ENCODE measurements at places on chromosomes 2 and 18.

DNA sequence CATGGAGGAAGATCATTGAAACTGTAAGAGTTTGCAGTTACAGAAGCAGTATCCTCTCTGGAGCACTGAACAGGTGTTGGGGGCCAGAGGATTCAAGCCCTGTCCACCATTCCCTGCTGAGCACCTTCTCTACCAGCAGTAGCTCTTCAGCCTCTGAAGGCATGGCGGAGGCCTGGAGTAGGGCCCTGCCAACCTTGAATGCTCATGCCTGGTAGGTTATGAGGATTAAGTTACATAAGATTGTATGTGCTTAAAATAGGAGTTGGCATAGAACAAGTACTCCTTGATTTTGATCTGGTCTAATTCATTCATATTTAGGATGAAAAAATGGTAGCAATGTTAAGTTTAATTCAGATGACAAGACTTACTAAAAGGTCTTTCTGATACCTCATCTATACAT lies 40.2 kb downstream of the FMNL2 start:
- DNase-seq, result no peak

- DNase-seq, result no peak
These were observed 1.3 kb downstream of the HSPD1 start for GRCh38 chr2:197498235-197498936.

DNA sequence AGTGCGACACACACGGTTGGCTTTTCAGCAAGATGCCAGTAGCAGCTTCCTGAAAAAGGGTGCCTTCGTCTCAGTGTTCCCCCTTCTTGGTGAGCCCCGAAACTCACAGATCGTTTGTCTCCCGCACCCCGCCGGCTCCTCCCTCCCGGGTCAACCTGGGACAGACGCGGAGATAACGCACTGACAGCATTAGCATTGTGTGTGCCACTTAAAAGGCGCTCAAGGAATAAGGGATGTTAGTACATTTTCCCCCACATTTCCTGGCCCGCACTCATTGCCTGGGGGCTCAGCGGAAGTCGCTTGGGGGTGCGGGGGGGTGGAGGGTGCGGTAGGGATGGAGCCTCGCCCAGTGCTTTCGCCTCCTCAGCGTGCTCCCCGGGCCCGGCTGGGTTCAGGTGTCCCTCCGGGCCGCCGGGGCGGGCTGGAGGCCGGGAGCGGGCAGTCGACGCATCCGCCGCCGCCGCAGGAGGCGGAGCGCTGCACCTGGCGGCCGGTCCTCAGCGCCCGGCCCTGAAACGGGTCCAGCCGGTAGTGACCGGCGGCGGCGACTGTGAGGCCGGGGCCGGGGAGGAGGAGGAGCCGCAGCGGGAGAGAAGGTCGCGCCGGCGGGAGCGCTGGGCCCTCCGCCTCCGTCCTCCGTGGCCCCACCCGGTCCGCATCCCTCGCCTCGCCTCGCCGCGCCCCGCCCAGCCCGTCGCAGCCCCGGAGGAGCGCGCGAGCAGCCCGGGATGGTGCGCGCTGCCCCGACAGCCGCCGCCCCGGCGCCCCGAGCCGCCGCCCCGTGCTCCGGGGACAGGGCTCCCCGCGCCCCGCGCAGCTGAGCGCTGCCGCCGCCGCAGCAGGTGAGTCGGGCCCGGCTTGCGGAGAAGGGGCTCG lies at the start of gene MFSD6:
TSS of gene MFSD6 (plus strand) at position 694 of the 876 bp plus-strand sequence. CDS start 27,675 bp downstream, outside the sequence.
- peak; percentile 65 for DNase-seq

- DNase-seq, result no peak
These were observed 295.2 kb downstream of the SS18 start for GRCh38 chr18:25795213-25795612.

- DNase-seq, result no peak
These were observed 56.9 kb downstream of the WDR75 start for GRCh38 chr2:189498205-189498604.

DNA sequence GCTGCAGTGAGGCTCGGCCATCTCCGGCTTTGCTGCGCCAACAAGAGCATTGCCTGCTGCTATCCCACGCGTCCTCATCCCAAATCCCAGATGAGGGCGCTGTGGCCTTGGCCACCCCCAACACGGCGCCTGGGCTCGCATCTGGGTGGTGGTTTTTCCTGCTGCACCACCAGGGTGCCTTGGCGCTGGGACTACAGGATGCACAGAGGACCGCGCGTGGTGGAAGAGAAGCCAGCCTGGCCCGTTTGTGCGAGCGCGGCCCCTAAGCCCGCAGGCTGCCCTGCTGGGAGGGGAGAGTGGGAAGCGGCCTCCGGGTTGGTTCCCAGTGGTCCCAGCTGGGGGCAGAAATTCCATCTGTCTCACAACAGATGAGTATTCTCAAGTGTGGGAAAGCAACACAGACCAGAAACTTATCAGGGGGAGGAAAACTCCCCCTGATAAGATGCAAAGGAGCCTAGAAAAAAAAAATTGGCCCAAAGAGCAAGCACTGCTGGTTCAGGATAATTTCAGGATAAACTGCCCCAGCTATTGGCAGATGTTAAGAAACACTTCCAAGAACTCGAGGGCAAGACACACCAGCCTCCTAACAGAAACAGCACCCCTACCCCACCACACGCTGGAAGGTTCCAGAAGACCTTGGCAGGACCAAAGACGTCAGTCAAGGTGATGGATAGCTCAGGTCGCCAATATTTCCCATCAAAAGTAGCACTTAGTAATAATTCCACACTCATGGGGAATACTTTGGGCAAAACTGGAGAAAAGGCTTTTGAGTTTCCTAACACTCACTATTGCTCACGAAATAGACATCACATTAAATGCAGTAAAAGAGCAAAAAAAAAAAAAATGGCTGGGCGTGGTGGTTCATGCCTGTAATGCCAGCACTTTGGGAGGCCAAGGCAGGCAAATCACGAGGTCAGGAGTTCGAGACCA lies 152.1 kb downstream of the PXDN start:
- DNase-seq, result no peak

GRCh38 chr2:227160164-227160563 lies 3.8 kb downstream of the COL4A4 start:
- no peak for DNase-seq

DNA sequence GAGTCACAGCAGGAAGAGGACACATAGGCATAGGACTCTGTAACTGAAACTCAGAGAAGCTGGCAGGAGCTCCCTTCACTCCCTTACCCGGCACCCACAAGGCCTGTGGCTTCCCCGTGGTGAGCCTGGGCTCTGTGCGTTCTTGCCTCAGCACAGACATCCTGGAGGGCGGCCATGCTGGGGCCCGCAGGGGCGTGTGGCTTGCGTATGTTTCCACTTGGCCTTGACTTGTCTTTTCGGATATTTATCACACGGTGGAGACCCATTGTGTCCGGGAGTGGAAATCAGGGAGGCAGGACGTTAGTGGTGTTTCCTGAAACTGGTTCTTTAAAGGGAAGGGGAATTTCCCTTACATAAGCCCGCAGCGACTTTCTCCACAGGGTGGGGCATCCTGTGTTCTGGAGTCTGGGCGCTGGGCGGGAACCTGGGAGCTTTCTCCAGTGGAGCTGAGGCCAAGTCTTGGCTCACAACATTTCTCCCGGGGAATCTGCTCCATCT lies 49.9 kb upstream of the EML6 start:
- no peak for DNase-seq

- DNase-seq, result no peak
These were observed 201.0 kb downstream of the SMAD7 start for GRCh38 chr18:48749768-48750167.

DNA sequence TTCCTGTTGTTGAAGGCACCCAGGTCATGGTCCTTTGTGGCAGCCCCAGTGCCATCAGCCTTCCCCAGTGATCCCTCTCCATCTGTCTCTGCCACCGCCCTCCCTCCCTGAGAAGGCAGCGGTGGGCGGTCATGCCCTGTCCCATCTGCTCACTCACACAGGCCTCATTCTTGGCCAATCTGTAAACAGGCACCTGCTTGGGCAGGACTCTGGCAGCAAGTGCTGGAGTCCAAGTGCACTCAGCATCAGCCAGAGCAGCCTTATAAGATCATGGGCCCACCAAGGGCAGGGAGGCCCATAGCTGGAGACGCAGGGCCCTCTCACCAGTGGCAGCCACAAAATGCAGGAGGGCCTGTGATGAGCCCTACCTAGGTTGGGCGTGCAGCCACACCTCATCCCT lies 140.9 kb downstream of the TWIST2 start:
- no peak for DNase-seq

DNA sequence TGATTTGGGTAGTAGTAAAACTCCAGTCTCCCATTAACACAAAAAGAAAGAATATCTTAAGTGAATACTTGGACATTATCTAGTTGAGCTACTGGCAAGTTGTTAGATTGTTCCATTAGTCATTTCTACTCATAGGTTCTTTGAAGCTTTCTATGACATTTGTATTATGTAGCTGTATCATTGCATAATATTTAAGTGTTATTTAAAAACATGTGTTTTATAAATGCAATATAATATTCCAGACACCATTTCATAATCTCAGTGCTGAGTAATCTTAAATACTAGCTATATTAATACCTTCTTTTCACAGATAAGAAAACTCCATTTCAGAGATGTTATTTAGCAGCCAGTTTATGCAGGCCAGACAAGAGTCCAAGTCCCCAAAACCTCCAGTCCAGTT lies 271.9 kb downstream of the NCKAP5 start:
- DNase-seq, result no peak

DNA sequence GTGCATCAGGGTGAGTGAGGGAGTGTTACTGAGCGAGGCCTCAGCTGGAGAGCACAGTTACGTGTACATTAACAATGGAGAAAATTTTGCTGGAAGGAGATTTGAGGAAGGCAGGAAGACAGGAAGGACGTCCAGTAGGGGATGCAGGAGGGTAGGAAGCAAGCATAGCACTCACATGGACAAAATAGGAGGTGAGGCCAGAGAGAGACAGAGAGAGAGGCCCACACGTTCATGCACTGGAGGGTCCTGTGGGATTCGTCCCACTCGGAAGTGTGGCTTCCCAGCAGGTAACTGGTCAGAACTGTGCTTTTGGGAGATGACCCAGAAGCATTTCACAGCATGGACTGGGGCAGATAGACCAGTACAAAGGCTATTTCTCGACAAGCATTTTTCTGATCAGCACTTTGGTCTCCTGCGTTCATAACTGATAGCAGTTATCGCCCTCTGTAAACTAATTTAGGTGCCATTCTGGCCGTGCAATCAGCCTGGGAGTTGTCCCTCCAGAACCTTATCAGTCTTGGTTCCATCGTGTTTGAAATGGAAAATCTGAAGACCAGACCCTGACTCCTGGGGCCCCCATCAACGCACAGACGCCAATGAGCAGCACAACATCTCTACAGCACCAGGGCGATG lies 5.7 kb downstream of the LCT start:
- no peak for DNase-seq

DNA sequence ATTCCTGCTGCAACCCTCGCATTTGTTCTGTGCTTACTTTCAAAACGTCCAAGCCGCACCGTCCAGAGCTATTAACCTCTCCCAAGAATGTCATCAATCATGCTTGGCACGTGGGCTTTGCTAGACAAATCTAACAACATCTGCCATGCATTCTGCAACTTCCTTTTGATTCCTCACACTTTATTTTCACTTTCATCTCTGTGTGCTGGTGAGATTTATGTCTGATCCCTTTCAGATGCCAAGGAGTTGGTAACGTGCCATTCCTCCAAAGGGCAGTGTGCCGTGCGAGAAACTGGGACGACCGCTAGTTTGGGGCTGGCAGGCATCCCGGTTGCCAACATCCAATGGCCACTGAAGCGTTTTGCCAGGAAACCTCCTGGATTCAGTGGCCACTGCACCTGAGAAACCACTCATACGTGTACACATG lies 230.0 kb upstream of the PARD3B start:
- no peak for DNase-seq

GRCh38 chr2:235194836-235195235 lies 243.0 kb downstream of the SH3BP4 start:
- DNase-seq, result no peak

DNA sequence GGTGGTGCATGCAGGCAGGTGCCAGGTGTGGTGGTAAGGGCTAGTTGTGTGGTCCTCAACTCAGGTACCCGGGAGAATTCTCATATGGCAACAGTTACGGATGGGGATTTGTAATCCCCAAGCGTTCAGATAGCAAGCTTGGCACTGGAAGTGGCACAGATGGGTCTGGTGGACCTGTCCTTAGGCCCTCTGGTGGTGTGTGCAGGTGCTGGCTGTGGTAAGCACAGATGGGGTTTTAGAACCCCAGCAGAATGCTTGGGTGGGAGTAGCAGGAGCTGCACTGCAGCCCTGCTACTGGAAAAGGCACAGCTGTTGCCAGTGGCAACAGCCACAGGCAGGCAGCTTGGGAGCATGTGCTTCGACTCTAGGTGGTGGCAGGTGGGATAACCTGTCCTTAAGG lies 948.2 kb upstream of the FAM98A start:
- DNase-seq, result no peak

DNA sequence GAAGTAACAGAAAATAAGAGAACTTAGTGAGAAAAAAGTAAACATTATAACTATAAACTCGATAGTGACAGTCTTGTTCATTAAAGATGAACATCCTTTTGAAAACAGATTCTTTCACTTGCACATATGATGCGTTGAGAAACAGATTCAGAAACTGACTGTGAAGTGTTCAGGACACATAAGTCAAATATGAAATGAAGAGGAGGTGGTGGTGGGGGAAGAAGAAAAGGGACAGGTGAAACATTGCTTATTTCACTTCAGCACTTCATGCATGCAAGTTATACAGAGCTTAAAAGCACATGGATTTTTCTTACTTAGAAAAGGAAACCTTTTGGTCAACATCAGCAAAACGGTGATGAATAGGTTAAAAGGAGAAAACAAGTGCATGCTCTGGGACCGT lies 42.5 kb downstream of the STAT4 start:
- DNase-seq, result no peak

DNA sequence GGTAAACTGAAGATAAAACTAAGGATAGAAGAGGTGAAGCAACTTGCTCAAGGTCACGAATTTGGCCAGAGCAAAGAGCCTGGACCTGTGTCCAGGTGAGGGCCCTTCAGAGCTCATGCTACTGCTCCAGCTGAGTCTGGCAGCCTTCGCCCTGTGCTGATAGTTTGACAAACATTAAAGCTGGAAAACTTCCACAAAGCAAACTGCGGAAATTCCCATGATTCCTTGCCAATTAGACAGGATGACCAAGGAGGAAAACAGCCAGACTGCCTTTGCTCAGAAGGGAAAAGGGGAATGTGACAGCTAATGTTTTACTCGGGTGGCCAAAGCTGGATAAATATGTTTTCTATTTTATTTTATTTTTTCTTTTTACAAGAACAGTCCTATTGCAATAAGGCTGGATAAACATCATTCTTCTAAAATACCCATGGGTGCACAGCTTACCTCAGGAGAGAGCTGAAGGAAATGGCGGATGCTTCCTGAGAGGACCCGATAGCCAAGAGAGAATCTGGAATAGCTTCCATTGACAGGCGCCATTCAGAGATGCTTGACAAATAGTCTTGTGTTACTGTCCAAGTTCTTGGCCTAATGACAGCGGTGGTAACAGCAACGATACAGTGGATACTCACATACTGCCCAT lies 5.3 kb upstream of the CTAGE1 start:
- no peak for DNase-seq

DNA sequence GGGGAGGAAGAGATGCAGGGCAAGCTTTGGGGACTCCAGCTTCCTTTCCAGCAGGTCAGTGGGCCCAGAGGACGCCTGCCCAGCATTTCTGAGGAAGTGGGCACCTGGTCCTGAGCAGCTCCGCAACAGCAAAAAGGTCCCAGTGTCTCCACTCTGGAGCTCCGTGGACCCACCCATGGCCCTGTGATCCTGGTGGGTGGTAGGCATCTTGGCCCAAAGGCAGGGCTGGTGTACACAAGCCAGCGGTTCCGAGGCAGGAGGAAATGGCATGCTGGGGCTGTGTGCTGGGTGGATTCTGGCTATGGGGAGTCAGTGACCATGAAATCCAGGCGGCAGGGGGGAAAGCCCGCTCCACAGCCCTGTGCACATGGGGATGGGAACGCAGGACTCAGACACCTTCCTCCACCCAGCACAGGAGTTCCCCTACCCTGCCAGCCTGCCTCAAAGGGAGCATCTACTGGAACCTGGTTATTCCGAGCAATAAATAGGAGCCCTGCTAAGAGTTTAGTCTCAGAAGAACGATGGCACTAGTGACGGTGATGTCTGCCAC lies 206.0 kb downstream of the GLI2 start:
- DNase-seq, result no peak

All from CD4-positive, alpha-beta T cell treated with Interleukin-4 for 4 hours (primary cell).